ENCODE measurements at places on chromosomes 3 and 15.

- no peak for DNase-seq
Observed at GRCh38 chr15:52936489-52936888, 146.4 kb upstream of the ONECUT1 start.

DNA sequence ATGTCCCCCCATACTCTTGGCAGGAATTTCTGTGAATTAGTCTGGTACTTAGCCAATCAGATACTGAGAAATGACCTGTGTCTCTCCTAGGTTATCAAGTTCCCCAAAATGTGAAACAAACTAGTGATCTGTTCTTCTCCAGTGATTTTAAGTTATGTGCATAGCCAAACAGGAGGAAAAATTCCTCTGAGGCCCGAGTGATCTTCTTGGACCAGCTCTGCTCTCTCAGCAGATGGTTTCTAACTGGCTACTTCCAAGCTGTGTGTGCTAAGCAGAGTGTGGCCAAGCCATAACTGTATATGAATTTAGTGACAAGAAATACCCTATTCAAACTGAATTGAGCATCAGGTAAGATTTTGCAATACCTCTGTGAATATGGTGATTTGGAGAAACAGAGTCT, 89.5 kb downstream of the GREM1 start:
- no peak for DNase-seq

DNA sequence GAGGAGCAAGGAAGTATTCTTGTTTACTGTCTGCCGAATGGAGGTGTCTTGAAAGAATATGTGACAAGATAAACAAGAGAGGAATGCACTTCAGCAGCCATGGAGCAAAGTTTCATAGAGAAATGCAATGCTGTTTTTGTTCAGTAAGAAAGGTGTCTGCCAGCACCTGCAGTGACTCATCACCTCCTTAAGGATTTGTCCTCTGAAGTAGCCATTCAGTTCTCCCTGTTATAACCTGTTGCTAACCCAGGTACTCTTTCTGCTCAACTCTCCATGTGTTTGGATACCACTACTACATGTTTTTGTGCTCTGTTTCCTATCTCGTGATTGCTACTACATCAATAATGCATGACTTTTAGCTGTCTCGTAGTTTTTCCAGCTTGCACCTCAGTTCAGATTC, 328.9 kb downstream of the CHL1 start:
- no peak for DNase-seq

GRCh38 chr15:86163816-86164215, 84.1 kb downstream of the AGBL1 start:
- DNase-seq: no peak

DNA sequence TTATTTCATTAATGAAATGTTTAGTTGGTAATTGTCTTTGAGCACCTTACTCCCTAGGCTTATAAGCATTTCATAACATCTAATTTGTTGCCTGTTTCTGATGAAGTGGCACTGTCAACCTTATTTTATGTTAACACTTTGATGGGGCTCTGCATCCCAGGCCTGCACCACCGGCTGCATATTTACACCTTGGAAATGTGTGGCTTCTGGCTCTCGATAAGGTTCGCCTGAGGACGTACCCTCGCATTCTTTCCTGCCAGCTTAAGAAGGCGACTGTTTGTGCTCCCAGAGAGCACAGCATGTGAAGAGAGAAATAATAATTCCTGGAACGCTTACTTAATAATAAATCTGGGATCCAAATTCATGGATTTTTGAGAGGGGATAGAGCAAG, 763.3 kb upstream of the CFAP20DC start:
- DNase-seq: no peak

- no peak for DNase-seq
Observed at GRCh38 chr15:55823699-55824340, 80.9 kb upstream of the PRTG start.

DNA sequence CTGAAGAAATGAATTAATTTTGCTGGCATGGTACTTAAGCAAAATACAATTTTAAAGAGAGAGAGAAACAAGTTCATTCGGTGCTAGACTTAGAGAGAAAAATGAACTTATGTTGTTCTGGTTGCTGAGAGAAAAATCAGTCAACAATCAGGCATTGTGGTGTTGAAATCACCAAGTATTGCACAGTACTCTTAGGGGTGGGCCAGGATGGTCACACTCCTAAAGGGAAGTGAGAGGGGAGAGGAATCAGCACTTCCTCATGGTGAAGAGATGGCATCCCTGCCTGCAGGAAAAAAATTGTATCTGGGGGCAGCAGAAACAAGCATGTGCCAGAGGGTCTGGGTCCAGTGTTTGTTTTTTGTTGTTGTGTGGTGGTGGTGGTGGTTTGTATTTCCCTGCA, 7.0 kb upstream of the DMXL2 start:
- DNase-seq: no peak

DNA sequence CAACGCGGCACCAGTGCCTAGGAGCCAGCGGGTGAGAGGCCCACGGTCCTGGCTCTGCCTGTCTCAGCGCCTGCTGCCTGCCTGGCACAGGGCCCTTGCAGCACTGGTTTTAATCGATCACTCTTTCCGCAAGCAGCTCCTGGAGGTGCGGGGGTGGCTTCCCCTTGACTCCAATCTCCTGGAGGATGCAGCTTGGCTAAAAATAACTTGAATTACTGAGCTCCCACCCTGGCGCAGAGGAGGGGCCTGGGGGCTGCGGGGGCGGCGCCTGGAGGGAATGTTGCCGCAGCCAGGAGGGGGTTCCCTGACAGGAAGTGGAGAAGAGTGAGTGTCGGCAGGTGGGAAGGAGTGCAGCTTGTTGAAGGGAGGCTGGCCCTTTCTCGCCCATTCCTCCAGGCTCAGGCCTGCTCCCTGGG, 9.9 kb upstream of the RPL29 start:
- DNase-seq: no peak

DNA sequence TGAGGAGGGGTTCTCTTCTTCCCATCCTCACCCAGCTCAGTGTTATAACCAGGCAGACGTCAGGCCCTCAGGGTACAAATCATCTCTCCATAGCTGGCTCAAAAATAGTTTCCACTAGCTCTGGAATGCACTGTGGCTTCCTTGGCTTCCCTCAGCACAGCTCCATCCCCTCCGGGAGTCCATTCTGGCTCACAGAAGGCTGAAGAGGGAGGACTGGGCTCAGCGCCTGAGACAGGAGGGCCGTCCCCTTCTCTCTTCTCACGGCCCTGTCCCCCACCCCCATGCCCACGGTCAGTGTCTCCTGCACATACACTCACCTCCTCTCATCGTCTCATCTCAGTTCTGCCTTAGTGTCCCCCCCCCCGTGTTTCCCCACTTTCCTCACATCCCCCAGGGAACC, 50.1 kb downstream of the UMPS start:
- no peak for DNase-seq

- DNase-seq: no peak
Observed at GRCh38 chr3:83902787-83903533, 1055.8 kb upstream of the CADM2 start.

DNA sequence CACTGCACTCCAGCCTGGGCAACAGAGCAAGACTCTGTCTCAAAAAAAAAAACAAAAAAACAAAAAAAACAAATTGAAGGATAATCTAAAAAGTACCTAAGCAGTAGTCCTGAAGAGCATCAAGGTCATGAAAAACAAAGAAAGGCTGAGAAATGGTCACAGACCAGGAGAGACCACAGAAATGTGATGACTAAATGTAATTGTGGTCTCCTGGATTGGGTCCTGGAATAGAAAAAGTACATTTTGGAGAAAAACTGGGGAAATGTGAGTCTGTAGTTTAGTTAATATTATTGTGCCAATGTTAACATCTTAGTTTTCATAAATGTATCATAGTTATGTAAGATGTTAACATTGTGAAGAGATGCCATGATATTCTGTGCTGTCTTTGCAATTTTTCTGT, 267.5 kb upstream of the NR2E3 start:
- DNase-seq: no peak

GRCh38 chr15:63466378-63467192, 37.8 kb upstream of the USP3 start:
- no peak for DNase-seq

Data from activated CD4-positive, alpha-beta T cell treated with anti-CD3 and anti-CD28 coated beads for 24 hours (primary cell).